ENCODE measurements at places on chromosomes 11 and 22. TPM values are rescaled to one million over a fixed set of nuclear protein-coding genes. Genes with fewer than 3 reads are reported as not detected.

Gene FREY1
- total RNA-seq: not detected

Gene OR4D5
- not detected for total RNA-seq

Gene CLDN5
- 1.9 TPM for total RNA-seq

Gene MB
- not detected for total RNA-seq

Gene TMEM191B
- 0.35 TPM for total RNA-seq

Gene SEPTIN5
- 0.35 TPM for total RNA-seq

Gene CARNS1
- total RNA-seq: 0.20 TPM

Gene DEUP1
- total RNA-seq: not detected

Gene FIBIN
- 24.5 TPM for total RNA-seq

Gene ARHGAP8
- total RNA-seq: 5.3 TPM

DNA sequence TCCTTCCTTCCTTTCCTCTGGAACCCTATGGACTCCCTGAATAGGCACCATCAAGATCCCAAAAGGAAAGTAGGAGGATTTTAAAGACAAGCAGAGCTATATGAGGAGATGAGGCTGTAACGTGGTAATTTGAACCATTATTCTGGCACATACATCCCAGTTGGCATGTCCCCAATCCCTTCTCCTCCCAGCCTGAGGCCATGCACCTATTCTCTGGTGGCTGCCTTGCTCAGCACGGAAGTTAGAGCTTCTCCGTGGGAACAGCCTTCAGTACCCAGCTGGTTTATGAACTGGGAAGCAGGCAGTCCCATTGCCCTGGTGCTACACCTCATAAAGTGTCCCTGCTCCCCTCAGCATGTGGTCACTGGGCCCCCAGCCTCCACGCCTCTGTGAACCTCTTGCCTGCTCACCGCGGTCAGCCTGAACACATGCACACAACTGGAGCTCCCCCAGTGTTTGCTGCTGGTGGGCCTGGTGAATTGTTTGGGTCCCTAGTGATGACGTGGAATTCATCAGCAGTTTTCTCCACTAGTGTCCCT, 139.9 kb upstream of the PLET1 start:
- no peak for DNase-seq

GRCh38 chr22:48473202-48473601, 1354.5 kb downstream of the BRD1 start:
- no peak for DNase-seq

- no peak for DNase-seq
Measured at GRCh38 chr11:96614846-96615245, 225.0 kb downstream of the JRKL start.

GRCh38 chr11:111941963-111942362, 4.8 kb downstream of the DIXDC1 start:
- peak; percentile 60 for DNase-seq

GRCh38 chr11:113282898-113283437, 31.4 kb upstream of the TTC12 start:
- DNase-seq: no peak

GRCh38 chr22:46843821-46844255, 81.4 kb downstream of the TBC1D22A start:
- no peak for DNase-seq

GRCh38 chr11:74248469-74248868, 63.0 kb downstream of the P4HA3 start:
- no peak for DNase-seq

DNA sequence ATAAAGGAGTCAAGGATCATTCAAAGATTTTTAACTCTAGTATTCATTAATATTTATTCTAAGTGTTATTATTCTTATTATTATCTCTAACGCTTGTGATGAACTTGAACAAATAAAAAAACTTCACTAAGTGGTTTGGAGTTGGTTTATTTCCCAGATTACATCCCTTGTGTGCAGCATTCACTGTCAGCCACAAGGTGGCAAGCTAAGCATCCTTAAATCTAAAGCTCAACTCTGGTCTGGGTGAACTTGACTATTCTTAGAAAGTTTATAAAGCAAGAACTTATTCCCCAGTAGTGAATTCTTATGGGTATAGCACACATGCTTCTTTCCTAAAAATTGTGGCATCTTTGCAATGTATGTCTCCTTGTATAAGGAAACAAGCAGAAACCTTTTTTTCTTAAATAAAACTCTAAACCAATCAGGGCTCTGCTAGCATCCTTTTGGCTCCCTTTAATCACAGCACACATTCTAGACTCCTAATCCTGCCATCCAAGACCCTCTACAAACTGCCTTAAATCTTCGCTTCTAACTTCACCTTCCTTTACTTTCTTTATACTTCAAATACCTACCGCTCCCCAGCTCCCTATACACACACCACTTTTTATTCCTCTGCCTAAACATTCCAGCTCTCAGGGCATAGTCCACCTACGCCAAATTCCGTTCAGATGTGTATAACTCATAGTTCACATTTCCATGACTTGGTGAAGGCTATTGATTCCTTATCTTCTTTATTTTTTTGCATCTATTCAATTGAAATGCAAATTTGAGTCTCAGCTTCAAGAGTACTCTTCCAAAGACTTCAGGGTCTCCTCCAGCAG, 1068.8 kb downstream of the DLG2 start:
- DNase-seq: peak; percentile 73

GRCh38 chr11:92894197-92894596, 75.3 kb upstream of the MTNR1B start:
- DNase-seq: peak; percentile 39

- peak; percentile 39 for DNase-seq
Measured at GRCh38 chr11:26247340-26247739, 84.6 kb upstream of the ANO3 start.

GRCh38 chr22:20283674-20284066, 15.6 kb upstream of the RTN4R start:
- DNase-seq: no peak

DNA sequence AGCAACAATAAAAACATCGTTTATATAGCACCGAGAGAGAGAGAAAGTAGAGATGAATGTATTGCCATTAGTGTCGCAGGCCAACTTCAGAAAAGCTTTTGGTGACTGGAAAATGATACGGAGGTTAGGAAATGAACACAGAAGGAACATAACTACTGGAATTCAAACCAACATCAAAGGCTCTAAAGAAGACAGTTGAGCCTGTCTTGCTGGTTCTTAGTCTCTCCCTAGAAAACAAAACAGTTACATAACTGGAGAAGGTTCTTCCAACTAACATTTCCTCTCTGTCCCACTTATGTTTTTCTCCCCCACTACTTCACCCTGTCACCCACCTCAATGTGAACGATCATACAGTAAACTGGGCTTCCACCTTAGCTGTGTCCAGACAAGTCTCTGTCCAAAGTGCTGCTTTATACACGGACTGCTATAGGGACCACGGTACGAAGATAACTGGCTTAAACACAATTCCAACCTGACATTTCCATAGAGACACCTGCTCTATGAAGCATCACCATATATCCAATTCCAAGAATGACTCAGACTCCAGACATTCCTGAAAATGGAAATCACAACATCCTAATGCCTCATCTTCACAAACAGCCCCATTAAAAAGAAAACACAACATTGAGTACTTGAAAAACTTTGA, 85.2 kb upstream of the ARHGAP32 start:
- DNase-seq: no peak

GRCh38 chr11:70103256-70103975, 25.3 kb downstream of the ANO1 start:
- no peak for DNase-seq

- no peak for DNase-seq
Measured at GRCh38 chr11:27894552-27894951, 194.3 kb upstream of the BDNF start.

GRCh38 chr11:64185175-64185692, 737 bp upstream of the STIP1 start:
- DNase-seq: peak; percentile 61

GRCh38 chr22:29697853-29698598, 21.8 kb upstream of the CABP7 start:
- no peak for DNase-seq

GRCh38 chr11:117588166-117588810, 208.7 kb downstream of the DSCAML1 start:
- DNase-seq: no peak

DNA sequence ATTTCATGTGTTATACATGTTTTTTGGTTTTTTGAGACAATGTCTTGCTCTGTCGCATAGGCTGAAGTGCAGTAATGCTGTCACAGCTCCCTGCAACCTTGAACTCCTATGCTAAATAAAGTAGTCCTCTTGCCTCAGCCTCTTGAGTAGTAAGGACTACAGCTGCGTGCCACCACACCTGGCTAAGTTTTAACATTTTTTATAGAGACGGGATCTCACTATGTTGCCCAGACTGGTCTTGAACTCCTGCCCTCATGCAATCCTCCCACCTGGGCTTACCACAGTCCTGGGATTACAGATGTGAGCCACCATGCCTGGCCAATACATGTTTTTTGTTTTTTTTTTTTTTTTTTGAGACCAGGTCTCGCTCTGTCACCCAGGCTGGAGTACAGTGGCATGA, 33.9 kb downstream of the SWAP70 start:
- DNase-seq: no peak

All from renal cortical epithelial cell (primary cell).